D721Med (cell line): ENCODE measurements at places on chromosomes 6 and 20.

DNA sequence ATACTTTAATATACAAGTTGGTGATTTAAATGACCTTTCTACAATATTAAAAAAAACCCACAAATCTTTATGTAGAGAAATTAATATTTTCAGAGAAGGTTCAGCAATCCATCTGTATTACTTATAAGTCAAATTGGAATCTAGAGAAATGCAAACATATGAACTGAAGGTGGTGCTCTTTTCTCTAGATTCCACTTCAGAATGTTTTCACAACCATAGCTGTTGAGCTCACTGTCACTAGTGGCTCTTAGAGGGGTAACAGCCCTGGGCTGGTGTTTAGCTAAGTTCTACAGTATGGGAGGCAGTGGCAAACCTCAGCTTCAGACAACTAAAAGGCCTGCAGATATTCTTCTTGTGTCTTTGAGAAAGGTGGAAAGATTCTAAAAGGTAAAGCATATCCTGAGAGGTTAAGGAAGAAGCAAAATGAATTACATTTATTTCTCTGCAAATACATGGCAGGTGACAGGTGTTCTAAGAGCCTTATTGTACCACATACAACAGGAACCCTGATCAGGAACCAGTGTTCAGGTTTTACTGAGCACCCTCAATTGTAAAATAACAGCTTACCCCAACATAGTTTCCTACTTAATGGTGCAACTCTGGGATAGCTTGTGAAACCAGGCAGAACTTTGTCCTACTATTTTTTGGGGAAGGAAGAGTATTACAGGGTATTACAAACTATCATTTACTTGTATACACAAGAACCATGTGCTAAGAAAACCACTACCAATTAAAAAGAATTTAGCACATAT lies 56.6 kb upstream of the SAMHD1 start:
- DNase-seq = no peak

- no peak for DNase-seq
Measured at GRCh38 chr6:20630136-20630535, 95.9 kb downstream of the CDKAL1 start.

DNA sequence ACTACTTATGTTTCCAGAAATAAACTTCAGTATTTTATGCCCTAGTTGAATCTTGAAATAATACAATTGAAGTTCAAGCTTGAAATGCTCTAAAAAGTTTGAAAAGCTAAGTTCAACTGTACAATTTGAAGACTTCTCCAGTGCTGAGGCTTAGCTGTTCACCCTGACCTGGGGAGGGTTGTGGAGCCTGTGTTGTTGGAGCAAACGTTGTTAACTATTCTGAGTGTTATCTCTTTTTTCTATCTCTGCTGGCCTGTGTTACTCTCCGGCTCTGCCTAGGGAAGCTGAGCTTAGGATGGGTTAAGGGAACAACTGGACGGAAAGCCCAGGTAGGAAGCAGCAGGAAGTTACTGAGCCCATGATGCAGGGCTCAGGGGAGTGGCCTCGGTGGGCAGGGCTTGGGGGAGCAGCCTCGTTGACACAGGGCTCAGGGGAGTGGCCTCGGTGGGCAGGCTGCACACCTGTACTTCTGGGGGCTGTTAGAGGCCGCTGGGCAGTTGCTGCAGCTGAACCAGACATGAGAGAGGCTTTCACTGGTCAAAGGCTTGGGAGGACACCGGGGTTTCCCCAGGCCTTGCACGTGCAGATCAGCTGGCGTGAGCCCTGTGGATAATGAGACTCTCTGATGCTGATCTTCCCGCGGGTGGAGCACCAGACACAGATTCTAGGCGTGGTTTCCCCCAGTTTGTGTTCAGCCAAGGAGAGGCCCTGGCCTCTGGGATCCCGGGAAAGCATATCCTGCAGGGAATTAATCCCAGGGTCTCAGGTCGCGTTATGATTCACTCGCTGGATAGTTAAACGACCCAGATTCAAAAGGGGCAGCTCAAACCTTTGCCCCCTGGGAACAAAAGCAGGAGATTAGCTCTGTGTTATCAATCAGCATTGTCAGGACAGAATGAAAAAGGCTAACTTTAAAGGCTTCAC lies 58.9 kb downstream of the ERMARD start:
- no peak for DNase-seq

GRCh38 chr6:15437090-15437635 lies 191.3 kb downstream of the JARID2 start:
- no peak for DNase-seq

- DNase-seq = no peak
Measured at GRCh38 chr20:14310977-14311627, 26.3 kb downstream of the FLRT3 start.

GRCh38 chr20:50379049-50379990 lies 130.9 kb upstream of the PTPN1 start:
- no peak for DNase-seq

GRCh38 chr6:110557199-110557598 lies 80.8 kb upstream of the SLC22A16 start:
- no peak for DNase-seq

DNA sequence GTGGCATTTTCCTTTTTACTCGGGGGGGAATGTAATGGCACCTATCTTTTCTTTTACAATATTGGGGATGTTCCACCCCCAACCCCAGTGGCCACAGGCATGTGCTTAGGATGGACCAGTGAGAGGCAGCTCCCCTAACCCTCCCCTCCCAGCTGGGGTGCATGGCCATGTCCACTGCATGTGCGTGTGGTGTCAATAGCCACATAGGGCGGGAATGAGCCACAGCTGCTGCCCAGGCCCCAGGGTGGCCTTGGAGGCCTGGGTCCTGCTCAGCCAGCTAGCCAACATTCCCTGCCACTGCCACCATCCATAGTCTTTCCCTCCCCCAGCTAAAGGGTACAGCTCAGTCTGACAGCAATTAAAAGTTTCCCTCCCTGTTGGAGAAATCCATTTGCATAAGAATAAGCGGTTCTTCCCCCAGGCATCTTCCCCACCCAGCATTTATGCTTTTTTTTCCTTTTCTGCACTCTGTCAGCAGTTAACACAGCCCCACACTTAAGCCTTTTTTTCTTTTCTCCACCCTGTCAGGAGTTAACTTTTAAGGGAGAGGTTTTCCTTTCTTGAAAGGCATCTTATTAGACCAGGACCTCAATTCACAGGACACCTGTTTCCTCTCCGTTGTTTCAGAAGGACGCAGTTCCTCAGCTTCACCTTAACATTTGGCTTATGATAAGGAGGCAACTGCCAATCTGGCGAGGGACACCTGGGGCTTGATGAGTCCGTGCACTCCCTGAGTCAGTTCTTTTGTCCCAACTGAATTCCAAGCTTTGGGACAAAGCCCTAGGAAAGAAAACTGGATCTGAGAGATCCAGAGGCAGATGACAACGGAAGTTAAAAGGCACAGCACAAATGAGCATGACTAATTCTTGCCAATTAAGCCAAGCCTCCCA lies 121.4 kb downstream of the TPBG start:
- no peak for DNase-seq
